Activated CD4-positive, CD25-positive, alpha-beta regulatory T cell treated with anti-CD3 and anti-CD28 coated beads, Interleukin-2, amount 50 U/mL, for 72 hours (primary cell): ENCODE measurements at places on chromosomes 6 and 20.

- no peak for DNase-seq
Observed at GRCh38 chr6:102679865-102680264, 1286.4 kb downstream of the GRIK2 start.

- DNase-seq = no peak
Observed at GRCh38 chr6:143863771-143864170, 503 bp upstream of the ZC2HC1B start.

- DNase-seq = no peak
Observed at GRCh38 chr6:159606786-159607185, 86.3 kb downstream of the SOD2 start.

DNA sequence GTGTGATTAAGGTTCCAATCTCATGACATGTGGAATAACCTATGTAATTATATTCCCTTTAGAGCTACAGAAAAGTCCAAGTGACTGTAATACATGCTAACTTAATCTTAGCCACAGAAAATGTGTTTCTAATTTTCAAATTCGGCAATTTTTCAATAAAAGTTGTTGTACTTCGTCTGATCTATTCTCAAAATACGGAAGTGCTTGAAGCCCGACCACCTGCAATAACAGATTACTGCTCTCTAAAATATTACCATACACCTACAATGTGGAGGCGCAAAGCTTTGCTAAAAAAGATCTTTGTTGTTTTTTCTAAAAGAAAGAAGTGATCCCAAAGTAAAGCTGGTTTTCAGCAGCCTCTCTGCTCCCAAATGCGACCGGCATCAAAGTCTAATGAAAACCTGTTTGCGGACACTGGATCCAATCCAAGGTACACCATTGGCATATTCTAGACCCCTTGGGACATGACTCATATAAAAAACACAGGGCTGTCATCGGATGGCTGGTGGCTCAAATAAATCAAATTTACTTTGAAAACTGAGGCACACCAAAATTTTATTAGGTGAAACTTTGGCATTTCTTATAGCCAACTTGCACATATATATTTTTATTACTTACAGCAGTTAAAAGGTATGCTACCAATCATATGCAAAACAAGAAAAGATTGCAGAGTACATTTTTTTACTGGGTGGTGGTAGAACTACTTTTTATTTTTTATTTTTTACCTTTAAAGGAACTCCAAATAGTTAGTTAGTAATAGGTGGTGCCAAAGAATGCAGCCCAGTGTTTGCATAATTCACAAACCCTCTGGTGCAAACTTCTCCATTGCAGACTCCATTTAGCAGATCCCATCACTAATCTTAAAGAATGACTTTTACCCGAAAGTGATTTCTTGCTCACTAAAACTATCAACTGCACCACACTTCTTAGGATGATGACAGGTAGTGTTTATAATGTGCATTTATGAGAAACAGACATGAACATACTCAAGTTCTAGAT, 118.7 kb upstream of the TBX18 start:
- no peak for DNase-seq

- DNase-seq = no peak
Observed at GRCh38 chr6:1770968-1771723, 161.4 kb downstream of the FOXC1 start.
